ENCODE measurements at places on chromosomes 1 and 21. TPM values are rescaled to one million over a fixed set of nuclear protein-coding genes. Genes with fewer than 3 reads are reported as not detected.

SFN gene
- total RNA-seq = 0.44 TPM

GRCh38 chr1:201849372-201850052, 20.6 kb downstream of the IPO9 start:
- no peak for DNase-seq

- no peak for DNase-seq
Measured at GRCh38 chr1:150017206-150017750, 6.8 kb upstream of the OTUD7B start.

DNA sequence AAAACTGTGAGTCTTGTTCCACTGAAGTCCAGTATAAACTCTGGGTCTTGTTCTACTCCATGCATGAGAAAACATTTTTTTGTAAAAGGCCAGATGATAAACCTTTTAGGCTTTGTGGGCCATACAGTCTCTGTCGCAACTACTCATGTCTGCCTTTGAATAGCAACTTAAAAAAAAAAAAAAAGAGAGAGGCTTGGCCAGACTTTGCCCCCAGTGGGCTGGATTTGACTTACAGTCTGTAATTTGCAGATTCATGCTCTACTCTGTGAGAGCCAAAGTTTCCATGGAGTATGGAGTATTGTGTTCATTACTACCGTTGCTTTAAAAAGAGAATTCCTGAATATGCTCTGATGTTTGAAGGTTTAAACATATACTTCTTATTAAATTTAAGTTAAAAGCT, 654.9 kb upstream of the PKN2 start:
- no peak for DNase-seq

DNA sequence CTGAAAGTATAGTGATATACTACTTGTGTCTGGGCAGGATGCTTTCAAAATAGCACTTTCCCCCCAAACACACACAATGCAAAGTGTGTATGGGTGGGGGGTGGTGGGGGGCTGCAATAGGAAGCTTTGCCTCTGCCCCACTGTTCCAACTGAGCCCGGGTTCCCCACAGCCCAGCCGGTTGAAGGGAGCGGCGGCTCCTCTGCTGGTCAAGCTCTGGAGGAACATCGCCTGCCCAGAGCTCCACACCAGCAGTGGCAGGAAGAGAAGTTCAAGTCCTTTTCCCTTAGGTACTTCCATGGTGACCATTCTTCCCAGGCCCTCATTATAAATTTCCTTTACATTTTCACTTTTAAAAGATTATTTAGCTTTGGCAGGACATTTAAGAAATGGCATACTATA, 74.9 kb downstream of the CAPZB start:
- DNase-seq = no peak

DNA sequence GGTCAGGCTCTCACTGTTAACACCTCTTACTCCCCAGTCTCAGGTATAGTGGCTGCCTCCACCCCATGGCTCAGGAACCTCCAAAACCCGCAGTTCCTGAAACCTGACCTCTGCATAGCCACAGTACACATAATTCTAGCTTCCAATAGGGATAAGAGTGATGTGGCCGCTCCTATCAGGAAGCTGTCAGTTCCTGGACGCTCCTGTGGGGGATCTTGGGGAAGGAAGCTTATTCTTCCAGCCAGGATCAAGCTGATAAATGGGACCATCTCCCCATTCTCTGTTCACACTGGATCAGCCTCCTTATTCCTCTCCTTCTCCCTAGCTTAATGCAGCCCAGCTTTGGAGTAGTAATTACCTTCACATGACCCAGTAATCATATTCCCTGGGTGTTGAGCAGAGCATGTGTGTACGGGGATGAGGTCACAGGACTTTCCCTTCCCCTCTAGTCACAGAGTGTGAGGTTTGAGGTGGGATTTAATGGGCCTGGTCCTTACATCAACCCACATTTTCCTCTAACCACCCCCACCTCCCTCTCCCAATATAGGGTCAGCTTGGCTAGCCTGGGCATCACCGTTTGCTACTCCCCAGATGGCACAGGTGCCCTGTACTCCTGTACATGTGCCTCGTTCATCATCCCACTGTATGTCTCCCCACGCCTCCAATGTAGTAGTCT, 7.0 kb upstream of the POU3F1 start:
- no peak for DNase-seq

- DNase-seq = no peak
Measured at GRCh38 chr1:7490576-7490975, 280.5 kb upstream of the VAMP3 start.

DNA sequence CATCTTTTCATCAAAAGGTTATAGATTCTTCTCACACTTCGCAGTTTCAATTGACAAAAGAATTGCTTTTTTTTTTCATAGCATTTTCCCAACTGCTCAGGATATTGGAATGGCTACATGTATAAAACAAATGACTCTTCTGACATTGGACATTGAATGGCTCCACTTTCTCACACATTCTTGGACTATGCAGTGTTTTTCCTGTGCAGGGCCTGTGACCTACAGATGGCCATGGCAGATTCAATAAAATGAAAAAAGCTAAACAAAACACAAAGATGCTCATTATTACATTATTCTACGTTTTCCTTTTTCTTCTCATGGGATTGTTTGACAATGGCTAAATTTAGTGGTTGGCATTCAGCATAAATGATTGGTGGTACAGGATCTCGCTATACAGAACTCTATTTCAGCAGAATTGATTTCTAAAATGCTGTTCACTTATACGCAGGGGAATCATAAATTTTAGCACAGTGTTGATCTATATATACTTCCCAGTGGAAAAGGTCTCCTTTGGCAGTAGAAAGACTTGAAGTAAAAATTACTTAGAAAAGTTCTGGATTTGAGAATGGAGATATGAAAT, 115.6 kb upstream of the ADAMTS5 start:
- no peak for DNase-seq

TBX15 gene
- total RNA-seq = not detected

DNA sequence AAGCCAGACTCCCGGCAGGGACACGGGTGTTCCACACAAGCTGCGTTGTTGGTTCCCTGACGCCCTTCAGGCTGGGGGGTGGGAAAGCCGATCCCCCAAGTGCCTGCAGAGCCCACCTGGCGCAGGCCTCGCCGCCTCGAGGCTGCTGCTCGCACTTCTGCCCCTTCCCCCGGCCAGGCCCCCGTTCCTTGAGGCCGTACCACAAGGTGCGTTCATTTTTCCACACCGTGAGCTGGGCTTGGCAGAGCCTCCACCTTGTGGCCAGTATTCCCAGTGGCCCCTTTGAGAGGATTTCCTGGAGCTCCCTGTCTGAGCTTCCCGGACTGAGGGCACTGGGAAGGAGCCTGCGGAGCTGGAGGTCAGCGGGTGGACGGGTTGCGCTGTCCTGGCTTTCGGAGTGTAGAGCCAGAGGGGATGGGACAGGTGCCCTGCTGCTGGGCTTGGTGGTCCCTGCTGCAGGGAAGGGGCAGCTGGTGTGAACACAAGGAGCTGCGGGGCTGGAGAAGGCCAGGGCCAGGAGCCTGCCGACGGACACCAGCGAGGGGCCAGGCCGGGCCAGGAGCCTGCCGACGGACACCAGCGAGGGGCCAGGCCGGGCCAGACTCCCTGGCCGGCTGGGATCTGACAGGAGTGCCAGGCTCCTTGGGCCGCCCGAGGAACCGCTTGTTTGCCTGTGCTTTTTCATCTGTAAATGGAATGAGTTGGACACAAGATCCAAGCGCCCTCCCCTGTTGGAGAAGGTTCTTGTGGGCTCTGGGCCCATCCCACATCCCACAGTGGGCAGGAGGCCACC, 18.4 kb downstream of the PDXK start:
- no peak for DNase-seq

GRCh38 chr1:201475915-201476669, 7.1 kb upstream of the PHLDA3 start:
- DNase-seq = no peak

TFF2 gene
- not detected for total RNA-seq

GOLT1A gene
- total RNA-seq = 5.0 TPM

GRCh38 chr1:198328458-198329032, 171.7 kb downstream of the NEK7 start:
- no peak for DNase-seq

FMO2 gene
- not detected for total RNA-seq

NMNAT2 gene
- 3.3 TPM for total RNA-seq

- DNase-seq = no peak
Measured at GRCh38 chr21:32015461-32016139, 142.8 kb downstream of the HUNK start.

- DNase-seq = no peak
Measured at GRCh38 chr1:89640440-89640839, 7.5 kb downstream of the LRRC8C start.

DNA sequence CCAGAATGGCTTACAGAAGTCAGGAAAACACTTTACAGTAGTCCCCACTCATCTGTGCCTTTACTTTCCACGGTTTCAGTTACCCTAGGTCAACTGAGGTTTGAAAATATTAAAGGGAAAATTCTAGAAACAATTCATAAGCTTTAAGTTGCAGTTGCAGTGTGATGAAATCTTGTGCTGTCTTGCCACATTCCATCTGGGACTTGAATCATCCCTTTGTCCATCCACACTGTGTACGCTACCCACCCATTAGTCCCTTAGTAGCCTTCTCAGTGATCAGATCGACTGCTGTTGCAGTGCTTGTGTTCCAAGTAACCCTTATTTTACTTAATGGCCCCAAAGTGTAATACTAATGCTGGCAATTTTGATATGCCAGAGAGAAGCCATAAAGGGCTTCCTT, 30.5 kb downstream of the ZCCHC17 start:
- DNase-seq = no peak

- DNase-seq = no peak
Measured at GRCh38 chr1:201019321-201019977, 4.1 kb downstream of the KIF21B start.

- DNase-seq = no peak
Measured at GRCh38 chr1:101247404-101248287, 10.8 kb downstream of the S1PR1 start.

DNA sequence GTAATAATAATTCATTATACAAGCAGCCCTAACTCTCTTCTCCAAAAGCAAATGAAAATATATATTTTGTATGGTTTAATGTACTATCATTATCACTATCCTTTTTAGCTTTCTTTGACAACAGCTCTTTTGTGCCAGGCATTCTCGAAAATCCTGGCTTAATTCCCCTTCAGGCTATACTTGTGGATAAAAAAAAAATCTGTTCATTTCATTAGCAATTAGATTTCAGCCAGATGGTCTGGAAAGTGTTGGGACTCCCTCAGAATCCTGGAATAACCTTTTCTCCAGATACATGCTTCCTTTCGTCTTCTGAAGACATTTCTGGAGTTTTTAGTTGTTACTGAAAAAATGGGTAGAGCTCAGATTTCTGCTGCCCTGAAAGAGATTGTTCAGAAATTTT, 83.4 kb upstream of the PLPPR4 start:
- DNase-seq = no peak

KCNE1 gene
- 0.53 TPM for total RNA-seq

Measured in progenitor cell of endocrine pancreas (in vitro differentiated cells).